ENCODE measurements at places on chromosomes 7 and 10.

DNA sequence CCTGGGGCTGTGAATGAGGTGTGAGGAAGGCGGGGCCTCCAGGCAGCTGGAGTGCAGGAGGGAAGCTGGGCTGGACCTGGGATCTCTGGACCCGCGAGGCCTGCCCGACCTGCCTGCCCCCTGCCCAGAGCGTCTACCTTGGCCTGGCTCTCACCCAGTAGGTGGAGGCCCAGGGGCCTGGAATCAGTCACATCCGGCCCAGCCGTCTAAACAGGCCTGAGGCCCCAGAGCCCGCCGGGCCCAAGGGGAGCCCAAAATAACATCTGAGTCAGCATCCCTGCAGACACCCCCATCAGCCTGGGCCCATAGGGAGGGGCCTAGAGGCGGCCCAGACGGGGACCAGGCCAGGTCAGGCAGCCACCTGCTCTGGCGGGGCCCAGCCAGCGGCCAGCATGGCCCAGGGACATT, 15.1 kb upstream of the ELN start:
- no peak for DNase-seq

DNA sequence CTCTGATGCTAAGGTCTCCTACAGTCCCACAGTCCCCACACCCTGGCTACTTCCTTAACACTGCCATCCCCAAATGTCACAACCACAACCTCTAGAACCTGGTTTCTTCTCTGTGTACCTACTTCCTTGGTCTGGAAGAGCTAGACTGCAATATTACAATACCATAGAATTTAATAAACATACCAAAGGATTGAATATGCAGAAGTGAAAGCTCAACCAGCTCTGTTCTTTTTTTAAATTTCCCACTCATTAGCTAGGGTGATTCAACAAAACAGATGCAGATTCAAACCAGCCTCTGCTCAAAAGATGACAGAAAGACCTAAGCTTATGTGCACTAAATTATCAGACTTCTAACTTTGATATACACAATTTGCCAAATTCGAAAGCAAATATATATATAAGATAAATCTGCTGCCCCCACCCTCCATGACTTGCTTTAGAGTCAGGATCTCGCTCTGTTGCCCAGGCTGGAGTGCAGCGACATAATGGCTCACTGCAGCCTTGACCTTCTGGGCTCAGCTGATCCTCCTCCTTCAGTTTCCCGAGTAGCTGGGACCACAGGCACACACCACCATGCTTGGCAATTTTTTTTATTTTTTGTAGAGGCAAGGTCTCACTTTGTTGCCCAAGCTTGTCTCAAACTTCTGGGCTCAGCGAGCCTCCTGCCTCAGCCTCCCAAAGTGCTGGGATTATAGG, 212.6 kb downstream of the CHCHD3 start:
- no peak for DNase-seq

DNA sequence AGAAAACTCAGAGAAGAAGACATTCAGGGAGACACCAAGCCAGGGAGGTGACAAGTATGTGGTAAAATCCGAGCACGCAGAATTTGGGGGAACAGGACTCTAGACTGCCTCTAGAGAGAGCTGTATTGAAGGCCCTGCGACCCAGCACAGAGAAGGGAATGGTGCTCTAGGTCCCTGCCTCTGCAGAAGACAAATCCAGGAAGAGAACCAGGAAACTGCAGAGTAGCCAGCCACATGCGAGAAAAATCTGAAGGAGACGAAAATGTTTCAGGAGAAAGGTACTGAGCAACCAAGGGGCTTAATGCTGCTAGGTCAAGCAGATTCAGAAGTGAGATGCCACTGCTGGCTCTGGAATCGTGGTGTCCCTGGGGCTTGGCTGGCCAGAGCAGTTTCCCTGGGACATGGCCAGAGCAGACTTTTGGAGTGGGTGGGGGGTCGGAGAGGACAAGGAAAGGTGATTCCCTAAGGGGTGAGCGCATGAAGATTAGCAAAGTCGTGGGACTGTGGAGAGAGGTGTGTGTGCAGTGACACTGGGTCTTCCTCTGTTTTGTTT, 158.0 kb upstream of the KLF6 start:
- no peak for DNase-seq

DNA sequence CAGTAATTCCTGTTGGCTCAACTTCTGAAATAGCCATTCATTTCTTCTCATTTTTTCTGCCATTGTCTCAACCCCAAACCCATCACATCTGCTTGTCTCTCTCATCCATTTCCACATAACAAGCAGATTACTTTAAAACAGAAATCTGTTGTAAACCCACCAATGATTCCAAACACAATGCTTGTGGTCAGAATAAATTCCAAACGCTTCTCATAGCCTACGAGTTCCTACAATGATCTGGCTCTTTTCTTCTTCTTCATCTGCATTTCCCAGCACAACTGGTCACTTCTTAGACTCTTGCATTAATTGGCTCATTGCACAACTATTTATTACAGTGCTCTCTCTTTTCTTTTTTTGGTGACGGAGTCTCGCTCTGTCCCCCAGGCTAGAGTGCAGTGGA, 364.1 kb downstream of the GATA3 start:
- no peak for DNase-seq

DNA sequence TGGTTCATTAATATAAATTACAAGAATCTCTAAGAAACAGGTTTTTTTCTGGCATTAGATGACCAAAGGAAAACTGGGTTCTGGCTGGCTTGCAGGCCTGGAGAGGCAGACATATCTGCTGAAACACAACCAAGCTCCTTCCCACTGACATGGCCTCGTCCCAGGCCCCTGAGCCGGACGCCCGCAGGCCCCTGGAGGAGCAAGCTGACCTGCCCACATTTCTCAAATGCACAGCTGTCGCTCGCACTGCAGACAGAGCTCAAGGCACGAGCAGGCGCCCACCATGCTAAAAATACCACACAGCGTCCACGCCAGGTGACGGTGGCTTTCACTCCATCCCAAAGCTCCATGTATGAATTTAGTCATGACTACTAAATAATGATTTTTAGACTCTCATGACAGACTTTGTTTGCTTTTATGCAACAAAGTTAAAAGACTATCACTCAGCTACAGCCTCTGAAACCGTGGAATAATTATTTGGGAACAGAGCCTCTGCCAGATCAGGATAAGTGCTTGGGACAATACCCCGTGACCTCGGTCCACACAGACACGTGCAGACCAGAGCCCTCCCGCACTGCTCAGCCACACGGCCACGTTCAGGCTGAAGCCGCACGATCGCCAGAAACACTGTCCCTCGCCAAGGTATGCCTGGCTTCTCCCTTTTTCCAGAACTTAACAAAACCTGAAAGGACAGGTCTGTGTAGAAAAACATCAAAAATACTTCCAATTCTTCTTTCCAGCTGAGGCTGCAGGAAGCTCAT, 71.1 kb downstream of the DIP2C start:
- DNase-seq: no peak

DNA sequence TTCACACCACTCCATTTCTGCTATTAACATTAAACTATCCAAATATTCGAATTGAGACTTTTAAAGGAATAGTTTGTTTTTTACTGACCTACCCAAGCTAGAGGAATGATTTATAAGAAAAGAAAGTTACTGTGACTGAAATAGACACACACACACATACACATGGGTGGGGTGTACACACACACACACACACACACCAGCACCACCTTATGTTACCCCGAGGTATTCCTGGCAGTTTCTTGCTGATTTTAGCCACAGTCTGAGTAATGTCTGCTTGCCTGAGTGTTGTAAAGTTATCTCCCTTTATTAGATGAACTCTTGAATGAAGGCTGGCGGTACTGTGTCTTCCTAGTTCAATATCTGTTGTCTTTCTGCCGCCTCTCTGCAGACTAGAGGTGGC, 91.3 kb upstream of the PRKG1 start:
- DNase-seq: no peak

DNA sequence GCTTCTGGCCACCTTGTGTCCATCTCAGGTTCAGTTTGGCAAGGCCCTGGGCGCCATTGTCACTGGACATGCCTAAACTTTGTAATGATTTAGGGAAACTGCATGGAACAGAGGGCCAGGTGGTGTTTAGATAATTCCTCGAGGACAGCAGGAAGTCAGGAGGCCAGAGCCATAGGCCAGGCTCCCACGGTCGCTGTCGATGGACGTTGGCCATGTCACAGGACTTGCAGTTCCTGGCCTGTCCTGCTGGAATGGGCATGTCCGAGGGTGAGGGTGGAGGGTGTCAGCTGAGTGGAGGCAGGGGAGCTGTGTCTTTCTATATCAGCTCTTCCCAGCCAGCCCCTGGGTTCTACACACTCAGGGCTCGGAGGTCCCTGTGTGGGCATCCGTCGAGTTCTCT, 107.9 kb upstream of the MACROH2A2 start:
- DNase-seq: no peak

- no peak for DNase-seq
Observed at GRCh38 chr10:12838995-12839927, 162.3 kb downstream of the CCDC3 start.

- DNase-seq: no peak
Observed at GRCh38 chr10:72875250-72876055, 18.1 kb upstream of the OIT3 start.

DNA sequence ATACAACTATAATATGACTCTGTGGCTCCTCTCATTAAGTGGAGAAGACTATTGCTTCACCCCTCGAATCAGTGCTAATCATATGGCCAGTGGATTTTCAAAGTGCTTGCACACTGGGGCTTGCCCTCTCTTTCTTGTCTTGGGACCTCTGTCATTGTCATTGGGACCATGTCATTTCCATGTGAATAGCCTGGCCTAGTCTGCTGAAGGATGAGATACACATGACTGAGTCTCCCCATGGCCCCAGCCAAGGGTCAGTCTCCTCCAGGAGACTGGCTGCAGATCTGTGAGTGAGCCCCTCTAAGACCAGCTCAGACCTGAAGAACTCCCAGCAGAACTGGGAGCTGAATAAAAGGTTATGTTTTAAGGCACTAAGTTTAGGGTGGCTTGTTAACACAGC, 39.5 kb downstream of the PKD1L1 start:
- DNase-seq: no peak

DNA sequence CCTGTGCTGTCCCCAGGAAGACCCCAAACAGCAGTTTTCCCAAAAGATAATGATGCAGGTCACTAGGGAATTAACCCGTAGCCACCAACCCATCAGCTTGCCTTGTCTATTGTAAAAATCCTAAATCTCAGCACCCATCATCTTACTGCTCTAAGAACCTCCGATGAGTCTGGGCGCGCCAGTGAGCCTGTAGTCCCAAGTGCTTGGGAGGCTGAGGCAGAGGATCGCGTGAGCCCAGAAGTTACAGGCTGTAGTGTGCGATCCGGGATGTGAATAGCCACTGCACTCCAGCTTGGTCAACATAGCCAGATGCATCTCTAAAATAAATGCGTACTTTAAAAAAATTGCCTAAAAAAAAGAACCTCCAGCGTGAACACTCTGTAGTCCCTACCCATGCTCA, 951 bp downstream of the AS3MT start:
- DNase-seq: no peak

DNA sequence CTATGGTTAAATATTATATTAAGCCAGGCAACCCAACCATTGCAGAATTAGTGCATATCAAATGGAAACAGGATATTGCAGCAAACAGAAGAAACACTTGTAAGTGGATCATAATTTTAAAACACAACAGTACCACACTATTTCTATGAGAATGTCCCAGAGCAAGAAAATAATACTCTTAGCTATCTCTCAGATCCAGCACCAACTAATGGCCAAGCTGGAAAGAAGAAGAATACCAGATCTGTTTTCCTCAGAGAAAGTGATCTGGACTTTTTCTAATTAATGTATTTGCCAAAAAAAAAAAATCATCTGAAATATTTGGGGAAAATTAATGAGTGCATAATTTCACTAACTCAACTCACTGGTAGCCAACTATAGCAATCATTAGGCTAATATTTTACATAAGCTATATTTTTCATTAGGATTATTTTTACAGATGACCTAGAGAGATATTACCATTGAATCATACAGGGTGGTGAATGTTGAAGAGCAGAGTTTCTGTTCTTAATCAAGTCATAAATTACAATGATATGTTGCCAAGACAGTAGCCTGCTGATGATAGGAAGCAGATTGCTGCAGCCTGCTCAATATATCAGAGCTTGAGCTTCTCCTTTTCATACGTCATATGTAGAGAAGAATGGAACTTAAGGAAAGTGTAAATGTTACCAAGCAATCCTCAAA, 995.4 kb upstream of the LRRN3 start:
- no peak for DNase-seq

DNA sequence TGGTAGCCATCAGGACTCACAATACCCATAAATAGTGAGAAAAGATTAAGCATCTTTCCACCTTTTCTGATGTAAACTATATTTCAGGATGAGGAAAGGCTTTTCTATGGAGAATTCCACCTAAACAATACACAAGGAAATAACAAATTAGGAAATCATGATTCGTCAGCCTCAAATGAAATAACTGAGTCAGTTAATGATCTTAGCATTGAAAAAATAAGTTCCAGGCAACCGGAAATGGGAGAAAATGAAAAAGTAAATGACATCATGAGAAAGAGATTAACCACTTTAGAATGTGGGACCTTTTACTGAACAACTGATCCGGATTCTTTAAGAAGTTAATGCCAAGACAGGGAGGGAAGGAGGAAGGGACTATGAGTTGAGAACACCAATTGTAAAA, 742.3 kb downstream of the TNS3 start:
- no peak for DNase-seq

GRCh38 chr7:36298106-36298505, 91.6 kb upstream of the ANLN start:
- DNase-seq: no peak

GRCh38 chr7:130127404-130127803, 57.1 kb downstream of the KLHDC10 start:
- DNase-seq: no peak

- DNase-seq: no peak
Observed at GRCh38 chr7:75961218-75961617, 33.2 kb downstream of the TMEM120A start.

DNA sequence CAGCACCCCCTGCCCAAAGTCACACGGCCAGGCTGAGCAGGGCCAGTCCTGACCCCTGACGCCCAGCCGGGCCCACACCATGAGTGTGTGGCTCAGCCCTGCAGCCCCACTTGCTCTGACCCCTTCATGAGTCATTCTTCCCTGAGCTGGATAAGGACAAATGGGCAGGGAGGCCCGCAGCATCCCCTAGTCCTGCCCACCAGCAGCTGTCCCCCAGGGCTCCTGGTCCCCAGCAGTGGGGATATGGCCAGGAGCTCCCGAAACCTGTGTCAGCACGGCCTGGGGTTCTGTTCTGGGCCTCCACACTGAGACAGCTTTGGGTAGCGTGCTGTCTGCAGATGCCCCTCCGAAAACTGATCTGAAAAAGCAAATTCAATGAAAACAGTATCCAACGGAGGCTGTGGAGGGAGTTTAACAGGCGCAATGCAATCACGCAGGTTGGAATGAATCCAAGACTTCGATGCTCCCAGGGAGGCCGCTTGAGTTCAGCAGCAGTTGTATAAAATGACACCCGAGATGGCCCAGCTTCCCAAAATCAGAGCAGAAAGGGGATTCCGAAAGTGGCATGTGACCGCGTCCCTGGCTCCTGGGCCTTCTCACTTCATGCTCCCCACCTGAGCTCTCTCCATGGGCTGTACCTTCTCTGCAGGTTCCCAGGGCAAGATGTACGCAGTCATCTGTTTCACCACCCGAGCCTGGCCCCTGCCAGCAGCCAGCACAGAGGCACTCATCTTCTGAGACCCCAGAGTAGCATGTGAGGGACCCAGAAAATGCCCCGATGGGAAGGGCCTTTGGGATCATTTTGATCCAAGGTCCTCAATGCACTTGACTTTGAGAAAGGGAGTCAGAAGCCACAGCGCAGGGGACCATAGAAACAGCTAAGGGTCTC, 214.1 kb downstream of the USP6NL start:
- no peak for DNase-seq

GRCh38 chr7:96016056-96016586, 243.8 kb downstream of the DYNC1I1 start:
- no peak for DNase-seq

- DNase-seq: no peak
Observed at GRCh38 chr7:13532028-13532753, 457.3 kb downstream of the ETV1 start.
